H54 (cell line): ENCODE measurements at places on chromosomes 6 and 20.

GRCh38 chr20:32830437-32830836 lies 10.7 kb downstream of the MAPRE1 start:
- DNase-seq: no peak

- DNase-seq: no peak
Observed at GRCh38 chr6:156199182-156199581, 578.0 kb upstream of the ARID1B start.

DNA sequence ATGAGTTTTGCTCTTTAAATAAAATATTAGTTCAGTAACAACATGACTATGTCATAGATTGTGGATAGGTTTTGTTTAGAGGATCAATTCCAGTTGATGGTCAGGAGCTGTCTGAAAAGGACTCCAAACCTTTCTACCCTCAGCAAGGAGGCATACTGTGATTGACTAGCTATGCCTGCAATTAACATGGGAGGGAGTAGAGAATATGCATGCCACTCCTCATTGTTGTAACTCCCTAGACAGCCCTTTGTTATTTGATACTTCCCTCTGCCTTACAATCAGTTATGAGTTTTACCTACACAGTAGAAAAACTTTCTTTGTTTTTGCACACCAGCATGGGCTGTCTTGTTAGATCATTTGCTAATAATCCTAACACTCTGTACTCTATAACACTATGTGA lies 1418.5 kb downstream of the KHDRBS2 start:
- DNase-seq: no peak

GRCh38 chr6:85368631-85369030 lies 81.3 kb upstream of the NT5E start:
- no peak for DNase-seq

GRCh38 chr20:34042262-34042661 lies 48.6 kb downstream of the RALY start:
- DNase-seq: no peak

DNA sequence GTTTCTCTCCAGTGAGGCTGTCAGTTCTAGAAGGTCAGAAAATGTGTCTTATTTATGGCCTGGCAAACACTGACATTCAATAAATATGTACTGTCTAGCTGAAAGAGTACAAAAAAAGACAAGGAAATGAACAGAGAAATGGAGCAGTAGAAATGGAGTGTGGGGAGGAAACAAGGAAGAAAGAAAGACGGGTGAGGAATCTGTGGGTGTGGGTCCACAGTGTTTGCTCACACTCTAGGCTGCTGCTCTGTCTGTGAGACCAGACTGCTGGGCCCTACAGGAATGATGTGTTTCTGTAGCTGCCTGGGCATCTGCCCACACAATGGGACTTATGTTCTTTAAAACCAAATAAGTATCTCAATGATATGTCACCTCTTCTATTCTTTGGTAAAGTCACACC lies 114.2 kb downstream of the MOXD1 start:
- DNase-seq: no peak
